Activated CD4-positive, alpha-beta T cell treated with anti-CD3 and anti-CD28 coated beads, Interleukin-10, Interleukin-2, amounts not matched to agents 100 ng/mL and 50 ng/mL, durations not matched to agents 16 hours and 8 hours (primary cell): ENCODE measurements at places on chromosomes 6 and 20.

GRCh38 chr6:167119670-167120582, 3.0 kb upstream of the CCR6 start:
- DNase-seq: no peak

GRCh38 chr6:15534974-15535373, 127.9 kb downstream of the DTNBP1 start:
- DNase-seq: no peak

GRCh38 chr6:113921299-113921904, 49.5 kb downstream of the HDAC2 start:
- DNase-seq: no peak

DNA sequence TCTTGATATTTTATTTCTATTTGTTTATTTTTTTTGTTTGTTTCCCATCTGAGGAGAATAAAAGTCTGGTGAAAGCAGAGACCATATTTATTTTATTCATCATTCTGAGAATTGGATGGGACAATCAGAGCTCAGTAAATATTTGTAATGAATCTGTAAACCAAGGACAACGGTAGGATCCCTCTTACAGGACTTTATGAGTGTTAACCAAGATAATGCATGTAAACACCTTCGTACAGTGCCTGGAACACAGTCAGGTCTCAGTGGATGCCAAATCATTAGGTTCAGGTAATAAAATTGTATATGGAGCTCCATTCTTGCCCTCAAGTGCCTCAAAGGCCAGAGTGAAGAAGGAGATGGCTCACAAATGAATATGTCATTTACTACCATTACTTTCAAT, 288.7 kb downstream of the PAX1 start:
- DNase-seq: no peak

DNA sequence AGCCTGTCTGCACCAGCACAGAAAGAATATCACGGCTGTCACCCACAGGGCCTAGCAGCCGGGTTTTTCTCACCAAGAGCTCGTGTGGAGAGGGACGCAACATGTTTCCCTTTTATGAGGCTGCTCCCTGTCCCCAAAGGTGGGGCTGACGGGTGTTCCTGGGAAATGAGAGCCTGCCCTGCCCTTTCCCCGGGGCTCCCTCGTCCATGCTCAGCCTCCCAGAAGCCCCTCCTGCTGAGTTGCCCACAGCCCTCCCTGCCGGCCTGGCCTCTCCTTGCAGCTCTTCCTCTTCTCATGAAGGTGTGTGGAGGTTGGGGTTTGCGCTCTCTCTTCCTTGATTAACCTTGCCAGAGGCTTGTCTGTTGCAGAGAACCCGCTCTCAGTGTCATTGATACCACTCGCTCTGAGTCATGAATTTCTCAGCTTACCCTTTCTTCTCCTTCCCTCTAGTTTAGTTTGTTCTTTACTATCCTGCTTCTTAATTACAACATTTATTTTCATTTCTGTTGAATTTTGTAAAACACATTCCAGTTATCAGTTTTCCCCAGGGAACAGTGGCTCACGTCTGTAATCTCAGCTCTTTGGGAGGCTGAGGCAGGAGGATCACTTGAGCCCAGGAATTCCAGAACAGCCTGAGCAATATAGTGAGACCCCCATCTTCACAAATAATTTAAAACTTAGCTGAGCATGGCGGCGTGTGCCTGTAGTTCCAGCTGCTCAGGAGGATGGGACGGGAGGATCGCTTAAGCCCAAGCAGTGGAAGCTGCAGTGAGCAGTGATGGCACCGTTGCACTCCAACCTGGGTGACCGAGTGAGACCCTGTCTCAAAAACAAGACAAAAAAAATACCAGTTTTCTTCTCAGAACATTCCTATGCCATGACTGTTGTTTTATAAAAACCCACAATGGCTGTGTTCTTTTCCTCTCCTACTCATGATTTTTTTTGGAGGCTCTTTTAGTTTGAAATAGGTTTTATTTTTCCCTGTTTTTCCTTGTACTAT, 103.8 kb downstream of the TMEM242 start:
- DNase-seq: no peak

DNA sequence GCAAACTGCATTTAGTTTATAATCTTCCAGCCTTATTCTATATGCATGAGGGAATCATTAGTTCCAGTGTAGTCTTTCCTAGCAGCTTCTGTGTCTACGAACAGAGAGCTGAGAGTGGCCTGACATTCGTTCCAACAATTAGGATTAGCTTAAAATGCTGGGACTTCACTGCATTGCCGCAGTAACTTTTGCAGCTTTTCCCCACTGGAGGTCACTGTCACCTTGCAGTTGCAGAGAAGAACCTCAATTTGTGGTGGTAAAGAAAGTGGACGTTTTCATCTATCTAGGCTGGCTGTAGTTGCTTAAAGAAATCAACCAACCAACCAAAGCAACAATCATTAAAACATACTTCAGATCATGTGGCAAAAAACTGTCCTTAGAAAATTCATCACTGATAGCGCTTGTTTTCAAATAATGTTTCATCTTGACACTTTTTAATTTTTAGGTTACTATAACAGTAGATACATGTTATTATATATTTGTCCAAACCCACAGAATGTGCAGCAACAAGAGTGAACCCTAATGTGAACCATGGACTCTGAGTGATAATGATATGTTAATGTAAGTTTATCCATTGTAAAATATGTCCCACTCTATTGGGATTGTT, 12.2 kb downstream of the MYLK4 start:
- DNase-seq: peak; percentile 53

- DNase-seq: no peak
Observed at GRCh38 chr6:139588076-139588639, 213.7 kb upstream of the CITED2 start.

- no peak for DNase-seq
Observed at GRCh38 chr20:62356589-62357186, 10.4 kb downstream of the LAMA5 start.

DNA sequence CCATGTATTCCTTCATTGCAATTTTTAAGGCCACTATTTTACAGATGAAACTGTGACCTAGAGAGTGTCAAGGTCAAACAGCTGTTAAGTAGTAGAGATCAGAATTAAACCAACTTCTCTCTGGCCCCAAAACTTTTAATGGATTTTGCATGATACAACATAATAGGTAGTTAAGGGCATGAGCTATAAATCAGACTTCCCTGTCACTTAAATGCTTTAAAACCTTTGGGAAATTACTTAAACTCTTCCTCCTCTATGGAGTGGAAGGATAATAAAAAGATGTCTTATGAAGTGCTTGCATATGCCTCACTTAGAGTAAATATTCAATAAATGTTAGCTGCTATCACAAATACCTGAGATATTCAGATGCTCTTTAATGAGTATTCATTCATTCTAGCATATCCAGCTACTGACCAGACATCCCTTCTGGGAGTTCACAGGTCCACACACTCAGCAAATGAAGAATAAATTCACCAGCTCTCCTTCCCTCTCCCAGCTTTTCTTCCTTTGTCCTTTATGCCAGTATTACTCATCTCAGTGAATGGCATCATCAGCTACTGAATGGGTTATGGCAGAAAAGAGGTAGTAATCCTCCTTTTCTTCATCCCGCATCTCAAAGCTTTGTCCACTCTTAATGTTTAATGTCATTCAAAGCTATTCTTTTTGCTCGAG, 36.2 kb downstream of the EYA4 start:
- DNase-seq: no peak
